Dorsolateral prefrontal cortex (tissue), 122 donors: ENCODE measurements at places on chromosomes 1 and 21. TPM values are rescaled to one million over a fixed set of nuclear protein-coding genes. Genes with fewer than 3 reads are reported as not detected.
A peak's percentile ranks its signal among the peaks of the same experiment; 100 is the strongest.

- no peak for DNase-seq
These were observed 56.7 kb downstream of the RASAL2 start for GRCh38 chr1:178150610-178151009.

WNT3A gene
- total RNA-seq = not detected

DNA sequence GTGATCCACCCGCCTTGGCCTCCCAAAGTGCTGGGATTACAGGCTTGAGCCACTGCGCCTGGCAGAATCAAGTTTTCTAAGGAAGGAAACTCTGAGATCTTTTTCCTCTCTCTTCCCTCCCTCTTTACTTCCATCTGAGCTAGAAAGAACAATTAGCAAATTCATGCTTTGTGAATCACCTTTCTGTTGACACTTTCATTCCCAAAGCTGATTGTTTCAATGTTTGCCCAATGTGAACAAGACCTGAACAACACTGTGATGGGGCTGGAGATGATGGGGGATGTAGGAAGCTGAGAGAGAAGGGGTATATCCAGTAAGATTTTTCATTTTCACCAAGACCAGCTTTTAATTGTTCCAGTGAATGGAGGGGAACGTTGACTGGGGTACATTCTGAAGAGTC is 5.7 kb upstream of the TENT5B start:
- no peak for DNase-seq

UMODL1 gene
- 1.3 TPM for total RNA-seq

HHIPL2 gene
- 0.24 TPM for total RNA-seq

- DNase-seq = no peak
These were observed 3.3 kb downstream of the CD46 start for GRCh38 chr1:207754974-207755700.

- no peak for DNase-seq
These were observed at the start of gene OR2T6 for GRCh38 chr1:248375446-248375845. OR2T6 (plus strand) TSS chr1:248375746; CDS start chr1:248387609, 11,863 bp downstream.

- DNase-seq = no peak
These were observed 211.6 kb upstream of the PLXNA2 start for GRCh38 chr1:208455821-208456220.

DNA sequence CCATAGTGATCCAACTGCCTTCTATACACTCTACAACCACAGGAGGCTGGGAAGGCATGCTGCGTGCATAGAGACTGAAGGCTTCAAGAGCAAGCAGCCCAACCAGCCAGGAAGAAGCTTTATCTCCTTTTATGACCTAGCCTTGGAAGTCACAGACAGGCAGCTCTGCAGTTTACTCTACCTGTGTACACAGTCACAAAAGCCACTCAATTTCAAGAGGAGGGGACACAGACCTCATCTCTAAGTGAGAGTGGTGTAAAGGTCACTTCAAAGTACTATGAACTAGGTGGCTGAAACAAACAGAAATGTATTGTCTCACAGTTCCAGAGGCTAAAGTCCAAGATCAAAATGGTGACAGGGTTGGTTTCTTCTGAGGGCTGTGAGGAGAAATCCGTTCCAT is 69.6 kb upstream of the GJB5 start:
- no peak for DNase-seq

- DNase-seq = peak; percentile 89
These were observed 40.1 kb downstream of the SLC2A7 start for GRCh38 chr1:8985915-8986813.

RAB3GAP2 gene
- total RNA-seq = 37.0 TPM

- no peak for DNase-seq
These were observed 156.0 kb upstream of the RAB4A start for GRCh38 chr1:229114850-229115365.

- DNase-seq = peak; percentile 75
These were observed 10.7 kb downstream of the OPTC start for GRCh38 chr1:203504400-203505250.

DNA sequence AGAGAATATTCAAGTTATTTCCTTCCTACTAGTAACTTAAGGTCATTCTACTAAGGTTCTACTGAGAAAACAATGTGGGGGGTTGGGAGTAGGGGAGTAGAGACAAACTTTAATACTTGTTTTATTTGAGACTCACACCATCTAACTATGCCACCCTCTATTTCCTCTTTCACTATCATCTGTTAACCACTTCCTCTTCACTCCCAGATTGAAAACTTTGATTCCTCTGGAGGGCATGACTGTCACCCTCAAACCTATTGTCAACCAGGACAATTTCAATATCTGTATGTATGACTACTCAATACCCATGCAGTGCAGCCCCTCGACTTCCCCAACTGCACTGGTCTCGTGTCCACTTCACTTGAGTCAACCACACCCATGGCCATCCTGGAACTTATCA is 165.6 kb upstream of the POGK start:
- DNase-seq = no peak

KRTAP12-2 gene
- not detected for total RNA-seq

NOS1AP gene
- total RNA-seq = 64.0 TPM

DNA sequence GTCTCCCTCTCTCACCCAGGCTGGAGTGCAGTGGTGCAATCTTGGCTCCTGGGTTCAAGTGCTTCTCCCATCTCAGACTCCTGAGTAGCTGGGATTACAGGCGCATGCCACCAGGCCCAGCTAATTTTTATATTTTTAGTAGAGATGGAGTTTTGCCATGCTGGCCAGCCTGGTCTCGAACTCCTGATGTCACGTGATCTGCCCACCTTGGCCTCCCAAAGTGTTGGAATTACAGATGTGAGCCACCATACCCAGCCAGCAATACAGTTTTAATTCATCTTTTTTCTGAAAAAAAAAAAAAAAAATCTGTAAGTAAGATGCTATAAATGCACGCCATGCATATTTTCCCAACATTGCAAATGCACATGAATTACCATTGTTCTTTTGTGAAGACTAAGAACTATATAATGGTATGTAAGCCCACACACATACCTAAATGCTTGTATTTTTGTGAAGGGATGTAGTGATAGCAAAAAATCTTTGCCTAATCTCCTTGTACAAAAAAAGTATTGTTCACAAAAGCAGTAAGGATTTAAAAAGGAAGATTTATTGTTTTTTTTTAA is 8.0 kb downstream of the LAMC2 start:
- no peak for DNase-seq

GCSAML gene
- total RNA-seq = 0.78 TPM

DNA sequence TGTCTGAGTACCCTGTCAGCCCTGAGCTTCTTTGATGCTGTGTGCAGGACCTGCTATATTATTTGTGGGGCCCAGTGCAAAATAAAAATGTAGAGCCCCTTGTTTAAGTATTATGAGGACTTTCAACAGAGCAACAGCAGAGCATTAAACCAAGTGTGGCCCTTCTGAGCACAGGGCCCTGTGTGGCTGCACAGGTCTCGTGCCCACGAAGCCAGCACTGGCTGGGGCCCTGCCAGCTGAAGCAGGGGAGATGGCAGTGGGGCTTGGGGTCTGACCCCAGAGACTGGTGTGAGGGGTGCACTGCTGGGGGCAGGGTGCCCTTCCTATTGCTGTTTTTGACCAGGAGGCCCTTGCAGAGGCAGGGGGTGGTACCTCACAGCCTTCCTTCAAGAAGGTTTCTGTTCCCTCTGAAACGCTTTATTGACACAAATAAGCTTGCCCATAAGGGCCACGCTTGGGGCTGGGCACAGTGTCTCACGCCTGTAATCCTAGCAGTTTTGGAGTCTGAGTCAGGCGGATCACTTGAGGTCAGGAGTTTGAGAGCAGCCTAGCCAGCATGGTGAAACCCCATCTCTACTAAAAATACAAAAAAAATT is 2.2 kb upstream of the SEMA4A start:
- no peak for DNase-seq

ZP4 gene
- not detected for total RNA-seq

DNA sequence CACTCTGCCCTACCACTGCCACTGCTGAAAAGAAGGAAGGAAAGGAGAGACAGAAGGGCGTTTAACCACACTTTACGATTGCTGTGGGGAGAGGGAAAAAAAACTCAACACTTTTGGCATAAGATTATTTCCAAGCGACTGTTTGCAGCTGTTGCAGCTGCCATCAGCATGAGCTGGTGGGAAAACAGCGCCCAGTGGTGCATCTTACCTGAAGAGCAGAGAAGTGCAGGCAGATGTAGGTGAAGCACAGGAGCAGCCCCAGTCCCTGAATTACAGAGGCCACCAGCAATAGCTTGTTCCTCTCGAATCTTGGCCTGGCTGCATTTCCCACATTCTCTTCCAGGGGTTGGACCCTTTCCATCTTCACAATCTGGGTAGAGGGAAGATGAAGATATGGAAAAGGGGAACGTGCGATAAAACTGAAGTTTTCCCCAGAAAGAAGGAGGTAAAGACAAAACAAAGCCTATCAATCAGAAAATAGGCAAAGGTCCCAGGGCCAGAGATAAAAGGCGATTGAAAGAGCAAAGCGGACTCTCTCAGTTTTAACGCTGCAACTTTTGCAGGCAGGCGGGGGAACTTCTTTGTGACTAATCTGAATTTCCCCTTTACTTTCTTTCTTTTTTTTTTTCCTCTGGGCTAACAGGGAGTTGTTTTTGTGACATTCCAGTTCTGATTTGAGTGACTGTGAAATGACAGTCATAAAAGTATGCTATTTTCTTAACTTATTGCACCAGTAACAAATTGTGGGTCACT is at the start of gene TNFSF4:
TSS of gene TNFSF4 (minus strand) at position 516 of the 753 bp plus-strand sequence. CDS start at position 361, 155 bp downstream.
- DNase-seq = no peak
